ENCODE measurements at places on chromosomes 2 and 18.

DNA sequence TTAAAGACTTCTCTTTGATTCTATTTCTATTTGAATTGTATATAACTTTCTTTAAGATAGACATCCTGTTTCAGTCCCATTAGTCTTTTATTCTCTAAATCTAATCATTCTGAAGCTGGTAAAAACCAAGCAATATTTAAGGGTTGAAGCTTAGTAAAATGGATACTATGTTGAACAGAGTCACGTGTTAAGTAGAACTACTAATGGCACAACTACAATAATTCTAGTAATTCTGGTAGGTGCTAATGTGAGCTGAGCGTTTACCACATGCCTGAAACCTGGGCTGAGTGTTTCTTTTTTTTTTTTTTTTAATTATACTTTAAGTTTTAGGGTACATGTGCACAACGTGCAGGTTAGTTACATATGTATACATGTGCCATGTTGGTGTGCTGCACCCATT, 8.9 kb upstream of the AFF3 start:
- DNase-seq: no peak

DNA sequence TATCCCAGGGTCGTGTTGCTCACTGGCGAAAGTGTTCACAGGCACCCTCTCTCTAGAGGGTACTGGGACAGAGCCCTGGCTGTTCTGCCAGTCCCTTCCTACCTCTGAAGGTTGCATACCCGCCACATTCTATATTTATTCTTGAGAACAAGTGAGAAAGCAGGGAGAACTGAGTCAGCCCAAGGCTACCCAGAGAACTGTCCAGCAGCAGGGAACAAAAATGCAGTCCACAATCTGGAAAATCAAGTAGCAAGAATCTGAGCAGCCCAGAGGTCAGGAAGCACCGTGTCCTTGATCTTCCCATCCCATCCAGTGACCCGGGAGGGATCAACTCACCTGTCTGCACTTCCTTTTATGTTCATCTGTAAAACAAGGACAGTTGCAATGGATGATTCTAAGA, 164.1 kb downstream of the FBXO15 start:
- no peak for DNase-seq

DNA sequence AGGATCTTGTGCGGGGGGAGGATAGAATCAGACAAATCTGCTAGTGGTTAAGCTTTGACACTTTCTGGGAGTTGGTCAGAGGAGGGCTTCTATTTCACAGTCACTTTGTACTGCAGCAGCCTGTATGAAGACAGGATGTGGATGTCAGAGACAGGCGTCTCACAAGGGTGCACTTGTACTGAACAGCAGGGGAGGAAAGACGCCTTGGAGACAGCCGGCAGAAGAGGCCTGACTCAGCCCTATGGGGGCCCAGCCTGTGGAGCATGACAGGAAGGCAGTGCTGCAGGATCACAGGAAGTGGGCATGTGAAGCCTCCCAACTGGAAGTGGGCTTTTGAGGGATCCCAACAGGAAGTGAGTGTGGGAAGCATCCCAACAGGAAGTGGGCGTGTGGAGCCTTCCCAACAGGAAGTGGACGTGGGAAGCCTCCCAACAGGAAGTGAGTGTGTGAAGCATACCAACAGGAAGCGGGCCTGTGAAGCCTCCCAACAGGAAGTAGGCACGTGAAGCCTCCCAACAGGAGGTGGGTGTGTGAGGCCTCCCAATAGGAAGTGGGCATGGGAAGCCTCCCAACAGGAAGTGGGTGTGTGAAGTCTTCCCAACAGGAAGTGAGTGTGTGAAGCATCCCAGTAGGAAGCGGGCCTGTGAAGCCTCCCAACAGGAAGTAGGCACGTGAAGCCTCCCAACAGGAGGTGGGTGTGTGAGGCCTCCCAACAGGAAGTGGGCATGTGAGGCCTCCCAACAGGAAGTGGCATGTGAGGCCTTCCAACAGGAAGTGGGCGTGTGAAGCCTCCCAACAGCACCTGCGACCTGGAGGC, 212.3 kb downstream of the SNTG2 start:
- DNase-seq: no peak

- no peak for DNase-seq
Measured at GRCh38 chr2:155190342-155190741, 491.8 kb downstream of the KCNJ3 start.

DNA sequence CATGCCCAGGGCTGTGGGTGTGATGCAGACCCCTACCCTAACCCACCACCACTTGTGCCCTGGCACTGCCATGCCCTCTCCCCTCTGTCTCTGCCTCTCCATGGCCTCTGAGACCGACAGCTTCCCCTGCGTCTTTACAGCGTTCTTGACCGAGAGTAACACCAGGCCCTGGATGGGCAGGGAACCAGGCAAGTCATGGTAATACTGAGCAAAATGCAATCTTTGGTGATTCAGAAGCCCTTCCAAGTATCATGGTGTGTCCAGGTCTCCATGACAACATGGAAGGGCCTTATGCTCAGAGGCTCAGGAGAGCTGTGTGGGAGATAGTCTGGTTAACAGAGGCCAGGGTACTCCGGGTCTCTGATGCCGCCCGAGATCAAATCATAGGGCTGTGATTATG, 176.1 kb downstream of the KLHL29 start:
- DNase-seq: no peak

DNA sequence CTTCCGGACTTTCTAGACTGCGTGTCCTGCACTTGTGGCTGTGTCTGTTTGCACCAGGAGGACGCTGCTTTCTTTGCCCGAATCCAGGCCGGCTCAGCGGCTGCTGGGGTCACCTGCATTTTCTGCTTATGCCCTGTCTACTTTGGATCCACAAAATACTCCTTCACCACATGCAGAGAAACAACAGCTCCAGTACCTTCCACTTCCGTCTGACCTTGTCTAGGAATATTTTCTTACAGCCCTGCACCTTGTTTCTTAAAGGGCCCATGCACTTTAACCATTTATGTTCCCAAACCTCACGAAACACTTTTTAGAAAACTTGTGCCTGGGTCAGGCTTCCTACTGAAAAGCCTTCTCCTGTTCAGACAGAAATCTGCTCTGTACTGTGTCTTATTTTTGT, 129.4 kb upstream of the NCK2 start:
- no peak for DNase-seq

DNA sequence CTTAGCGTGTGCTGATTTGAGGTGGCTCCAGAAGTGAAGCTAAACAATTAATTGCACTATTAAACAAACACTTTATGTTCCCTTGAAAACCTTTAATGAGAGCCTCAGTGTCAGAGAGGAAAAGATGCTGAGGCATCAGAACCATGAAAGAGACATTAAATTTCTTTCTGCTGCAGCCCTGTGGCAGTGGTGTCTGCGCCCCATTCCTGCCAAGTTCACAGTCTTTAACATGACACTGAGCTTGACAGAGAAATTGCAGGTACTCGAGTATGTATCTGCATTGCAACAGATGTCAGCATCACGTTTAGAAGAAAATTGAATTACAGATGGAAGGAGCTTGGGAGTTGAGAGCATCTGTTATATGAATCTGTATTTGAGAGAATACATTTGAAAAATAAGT, 111.3 kb upstream of the CREB1 start:
- no peak for DNase-seq

GRCh38 chr2:189577121-189577520, 3.5 kb downstream of the SLC40A1 start:
- no peak for DNase-seq

- DNase-seq: peak; percentile 39
Measured at GRCh38 chr2:37671009-37671815, at the start of gene CDC42EP3. Gene CDC42EP3 (minus strand): TSS chr2:37671642. CDS start chr2:37646587, 25,055 bp downstream.

DNA sequence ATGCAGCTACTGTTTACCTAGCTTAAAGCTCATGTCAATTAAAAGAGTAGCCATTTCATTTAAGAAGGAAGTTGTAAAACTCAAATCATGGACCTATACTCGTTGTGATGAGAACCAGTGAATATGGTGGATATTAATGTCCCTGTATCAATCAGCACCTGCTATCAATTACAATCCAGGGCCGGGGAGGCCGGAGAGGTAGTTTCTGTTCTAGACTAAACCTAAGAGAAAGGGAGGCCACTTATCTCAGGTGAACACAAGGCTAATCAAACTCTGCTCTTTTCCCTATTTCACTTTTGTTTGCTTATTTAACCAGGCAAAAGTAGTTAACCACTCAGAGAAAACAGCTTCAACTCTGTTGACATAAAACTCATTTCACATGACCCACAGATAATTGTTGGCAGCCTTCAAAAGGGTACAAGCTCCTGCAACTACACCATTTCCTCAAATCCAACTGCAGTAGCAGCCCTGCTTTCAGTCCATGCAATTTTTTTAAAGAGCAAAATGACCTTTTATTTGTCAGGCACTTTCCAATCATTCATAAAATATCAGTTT, 27.8 kb upstream of the SLC9A2 start:
- no peak for DNase-seq

GRCh38 chr2:44777537-44777936, 164.0 kb upstream of the SIX3 start:
- no peak for DNase-seq

DNA sequence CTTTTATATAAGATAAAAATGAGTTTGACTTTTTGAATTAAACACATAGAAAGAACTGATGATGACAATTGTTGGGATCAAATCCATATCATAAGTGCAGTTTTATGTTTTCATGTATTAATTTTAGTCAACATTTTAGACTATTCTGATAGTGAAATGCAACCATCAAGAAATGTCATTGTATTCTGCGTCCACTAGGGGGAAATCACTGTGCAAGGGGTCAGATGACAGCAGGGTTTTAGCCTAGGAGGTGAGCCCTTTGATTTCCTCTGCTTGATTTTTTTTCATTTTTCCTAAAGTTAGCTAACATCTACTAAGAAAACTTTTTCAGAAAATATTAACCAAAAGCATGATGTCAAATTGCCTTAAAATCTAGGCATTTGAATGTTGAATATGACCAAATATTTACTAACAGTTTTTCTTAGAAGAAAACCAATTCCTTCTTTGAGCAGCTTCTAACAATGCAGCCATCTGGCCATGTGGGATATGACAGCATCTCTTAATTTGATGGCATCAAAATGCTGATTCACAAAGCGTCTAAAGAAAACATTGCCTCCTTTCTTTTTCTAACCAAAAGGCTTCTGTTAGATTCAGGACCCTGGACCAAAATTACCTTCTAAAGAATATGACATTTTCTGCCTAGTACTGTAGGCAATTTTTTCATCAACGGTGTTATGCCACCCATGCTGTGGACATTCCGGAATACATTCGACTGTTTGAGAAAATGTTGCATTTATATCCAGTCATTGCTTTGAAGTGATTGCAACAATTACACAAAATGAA, 141.5 kb downstream of the SPHKAP start:
- DNase-seq: no peak

DNA sequence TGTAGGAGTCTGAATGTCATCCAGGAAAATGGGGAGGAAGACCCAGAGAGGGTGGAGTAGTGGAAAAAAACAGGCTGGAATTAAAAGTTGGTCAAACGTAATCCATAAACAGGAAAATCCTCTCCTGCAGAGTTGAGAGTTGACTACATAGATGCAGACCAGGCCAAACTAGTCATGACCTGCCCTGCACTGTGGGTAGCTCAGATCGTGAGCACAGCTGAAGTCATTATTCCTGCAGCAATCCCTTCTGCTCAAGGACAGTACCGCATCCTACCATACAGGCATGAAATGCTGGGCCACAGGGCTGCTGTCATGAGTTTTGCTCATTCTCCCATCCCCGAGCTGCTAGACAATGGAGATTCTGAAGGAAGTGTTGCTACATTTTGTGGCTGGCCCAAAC, 352.2 kb downstream of the EN1 start:
- no peak for DNase-seq

GRCh38 chr2:241200822-241201395, 12.4 kb downstream of the ANO7 start:
- no peak for DNase-seq

GRCh38 chr2:68487773-68488355, 20.5 kb downstream of the APLF start:
- no peak for DNase-seq

DNA sequence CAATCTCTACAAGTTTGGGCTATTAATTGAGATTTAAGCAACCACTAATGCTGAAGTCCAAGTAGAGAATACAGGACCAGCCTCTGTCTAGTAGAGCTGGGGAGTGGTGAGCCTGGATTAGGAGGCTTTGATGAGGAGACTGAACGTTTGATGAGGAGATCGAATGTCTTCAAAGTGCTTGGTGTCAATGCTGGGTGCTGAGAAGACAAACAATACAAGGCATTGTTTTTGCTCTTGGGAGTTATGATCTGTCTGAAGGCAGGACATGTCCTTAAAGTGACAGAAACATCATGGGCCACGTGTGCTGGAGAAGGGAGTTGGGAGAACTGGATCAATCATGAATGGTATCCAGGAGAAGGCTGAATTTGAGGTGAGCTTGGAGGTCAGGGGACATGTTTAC, 143.6 kb downstream of the SPHKAP start:
- DNase-seq: no peak

- no peak for DNase-seq
Measured at GRCh38 chr18:8260827-8261226, 348.4 kb upstream of the RAB12 start.
